AG20443 (cell line): ENCODE measurements at places on chromosomes 2 and 18.

GRCh38 chr2:62471816-62472215 lies 34.2 kb downstream of the TMEM17 start:
- DNase-seq: peak; percentile 18

DNA sequence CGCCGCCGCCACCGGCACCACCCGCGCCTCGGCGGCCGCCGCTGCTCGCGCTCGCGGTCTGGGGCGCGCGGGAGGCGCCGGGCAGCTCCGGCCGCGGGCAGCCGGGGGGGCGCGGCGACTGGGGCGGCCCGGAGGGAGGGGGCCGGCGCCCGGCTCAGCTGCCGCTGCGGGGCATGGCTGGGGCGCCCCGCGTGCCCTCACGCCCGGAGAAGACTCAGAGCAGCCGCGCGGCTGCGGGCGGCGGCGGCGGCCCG lies 295 bp downstream of the GAREM1 start:
- DNase-seq: no peak

GRCh38 chr2:238203973-238204683 lies 633 bp upstream of the ILKAP start:
- no peak for DNase-seq

DNA sequence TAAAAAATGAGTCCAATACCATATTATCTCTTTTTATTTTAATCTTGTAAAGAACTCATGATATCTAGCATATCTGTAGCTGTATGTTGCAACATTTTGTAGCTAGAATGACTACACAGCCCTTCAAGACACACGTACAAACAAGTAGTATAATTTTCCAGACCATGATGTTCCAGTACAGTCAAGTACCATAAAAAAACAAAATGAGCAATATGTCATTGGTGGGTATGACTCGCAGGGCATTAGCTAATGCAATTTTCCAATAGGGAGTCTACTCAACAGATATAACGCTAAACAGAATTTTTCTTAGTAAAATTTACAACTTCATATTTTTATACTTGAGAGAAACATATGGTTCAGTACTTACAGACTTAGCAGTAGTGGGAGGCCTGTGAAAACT lies 53.6 kb upstream of the UGP2 start:
- no peak for DNase-seq

GRCh38 chr18:14941256-14941655 lies 193.3 kb downstream of the ANKRD30B start:
- DNase-seq: no peak

GRCh38 chr18:51191128-51191717 lies 6.3 kb downstream of the MEX3C start:
- no peak for DNase-seq

GRCh38 chr2:81481994-81482368 lies 1177.4 kb upstream of the LRRTM1 start:
- DNase-seq: no peak

DNA sequence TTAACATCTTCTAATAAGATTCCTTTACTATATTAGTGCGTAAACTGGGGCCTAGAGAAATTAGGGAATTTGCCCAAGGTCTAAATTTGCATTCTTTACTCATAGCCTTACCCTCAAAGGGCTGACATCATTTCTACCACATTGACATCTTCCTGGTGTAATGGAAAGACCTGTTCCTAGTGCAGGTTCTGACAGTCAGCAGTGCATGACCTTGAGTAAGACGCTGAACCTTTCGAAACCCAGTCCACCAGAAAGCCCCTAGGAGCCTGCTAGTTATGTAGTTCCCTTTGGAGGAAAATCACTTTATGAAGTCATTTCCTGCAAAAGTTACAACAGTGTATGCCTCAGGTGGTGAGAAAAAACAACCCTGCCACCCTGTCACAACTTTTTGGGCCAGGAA lies 388.3 kb downstream of the TNS1 start:
- DNase-seq: no peak

GRCh38 chr2:140442319-140442718 lies 1662.1 kb upstream of the NXPH2 start:
- no peak for DNase-seq

- no peak for DNase-seq
Observed at GRCh38 chr2:16094811-16095210, 154.5 kb downstream of the MYCN start.

GRCh38 chr2:206112846-206113547 lies 27.0 kb upstream of the INO80D start:
- no peak for DNase-seq

DNA sequence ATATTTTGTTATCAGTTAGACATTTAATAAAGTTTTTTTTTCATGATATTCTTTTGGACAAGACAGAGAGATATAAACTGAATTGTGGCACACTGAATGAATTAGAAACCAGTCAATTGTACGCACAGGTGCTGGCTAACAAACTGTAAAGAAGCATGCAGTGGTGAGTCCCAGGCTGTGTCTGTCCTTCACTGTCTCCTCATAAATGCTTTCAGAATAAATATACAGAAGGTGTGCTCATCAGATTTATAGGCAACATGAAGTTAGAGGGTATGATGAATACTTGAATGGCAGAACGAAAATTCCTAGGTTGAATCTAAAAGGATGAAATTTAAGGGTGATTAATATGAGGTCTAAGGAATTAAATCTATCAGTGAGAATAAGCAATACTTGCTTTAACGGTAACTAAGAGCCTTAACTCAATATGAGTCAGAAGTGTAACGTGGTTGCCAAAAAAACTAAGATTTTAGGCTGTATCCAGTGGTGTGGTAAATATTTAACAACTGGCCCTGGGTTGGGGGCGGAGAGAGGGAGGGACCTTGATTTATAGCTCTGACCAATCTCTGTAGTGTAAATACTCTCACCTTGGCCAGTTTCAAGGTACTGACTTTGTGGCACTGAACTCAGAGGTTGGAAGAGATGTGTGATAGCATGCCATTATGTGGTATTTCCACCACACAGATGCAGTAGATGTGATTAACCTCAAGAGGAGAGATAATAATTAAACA lies 41.9 kb upstream of the AAK1 start:
- DNase-seq: peak; percentile 17

DNA sequence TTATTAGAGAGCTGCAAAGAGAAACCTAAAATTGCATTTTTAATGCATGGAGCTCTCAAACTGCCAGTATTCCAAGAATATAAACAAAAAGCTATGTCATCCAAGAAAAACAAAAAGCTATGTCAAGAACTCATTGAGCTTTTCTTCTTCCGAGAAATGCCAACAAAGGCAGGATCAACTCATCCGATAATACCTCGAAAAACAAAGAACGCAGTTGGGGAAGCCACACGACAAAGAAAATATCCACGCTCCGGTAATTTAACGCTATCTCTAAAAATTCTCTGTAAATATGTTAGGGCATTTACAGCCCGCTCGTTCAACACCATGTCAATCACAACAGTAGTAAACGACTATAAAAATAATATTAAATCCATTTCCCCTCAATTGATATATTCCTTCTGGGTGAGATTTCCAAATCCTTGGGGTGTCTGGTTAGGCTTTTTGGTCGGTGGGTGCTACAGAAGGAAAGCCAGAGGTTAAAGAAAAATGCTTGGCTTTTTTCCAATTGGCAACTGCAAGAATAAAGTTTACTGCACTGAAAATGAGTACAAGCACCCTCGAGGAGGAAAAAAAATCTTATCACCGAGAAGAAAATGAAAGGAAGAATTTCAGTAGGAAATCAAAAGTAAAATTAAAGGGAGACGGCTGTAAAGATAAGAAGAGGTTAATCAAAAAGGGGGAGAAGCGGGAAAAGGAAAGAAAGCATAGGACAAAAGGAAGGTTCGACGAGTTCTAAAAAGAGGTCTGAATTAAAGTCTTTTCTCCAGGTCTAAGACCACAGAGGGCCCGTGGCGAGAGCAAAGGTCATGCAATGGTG lies 856 bp downstream of the TIA1 start:
- no peak for DNase-seq

- DNase-seq: peak; percentile 45
Observed at GRCh38 chr18:58787536-58788149, 77.0 kb upstream of the ZNF532 start.

GRCh38 chr2:208036357-208036756 lies 11.0 kb upstream of the PLEKHM3 start:
- no peak for DNase-seq

- DNase-seq: no peak
Observed at GRCh38 chr2:69384618-69385081, 2.4 kb downstream of the GFPT1 start.

- DNase-seq: no peak
Observed at GRCh38 chr2:85971366-85971765, 82.6 kb upstream of the ST3GAL5 start.

GRCh38 chr2:24050041-24050979 lies 769 bp downstream of the FKBP1B start:
- peak; percentile 37 for DNase-seq

GRCh38 chr2:24189551-24189950 lies 14.7 kb downstream of the FAM228A start:
- DNase-seq: no peak

DNA sequence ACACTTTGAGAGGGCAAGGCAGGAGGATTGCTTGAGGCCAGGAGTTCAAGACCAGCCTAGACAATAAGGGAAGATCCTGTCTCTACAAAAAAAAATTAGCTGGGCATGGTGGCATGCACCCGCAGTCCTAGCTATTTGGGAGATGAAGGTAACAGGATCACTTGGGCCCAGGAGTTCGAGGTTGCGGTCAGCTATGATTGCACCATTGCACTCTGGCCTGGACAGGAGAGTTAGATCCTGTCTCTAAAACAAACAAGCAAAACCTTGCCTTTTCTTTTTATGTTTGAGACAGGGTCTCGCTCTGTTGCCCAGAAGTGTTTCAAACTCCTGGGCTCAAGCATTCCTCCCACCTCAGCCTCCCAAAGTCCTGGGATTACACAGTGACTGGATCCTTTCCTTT lies 14.5 kb upstream of the THADA start:
- DNase-seq: no peak

DNA sequence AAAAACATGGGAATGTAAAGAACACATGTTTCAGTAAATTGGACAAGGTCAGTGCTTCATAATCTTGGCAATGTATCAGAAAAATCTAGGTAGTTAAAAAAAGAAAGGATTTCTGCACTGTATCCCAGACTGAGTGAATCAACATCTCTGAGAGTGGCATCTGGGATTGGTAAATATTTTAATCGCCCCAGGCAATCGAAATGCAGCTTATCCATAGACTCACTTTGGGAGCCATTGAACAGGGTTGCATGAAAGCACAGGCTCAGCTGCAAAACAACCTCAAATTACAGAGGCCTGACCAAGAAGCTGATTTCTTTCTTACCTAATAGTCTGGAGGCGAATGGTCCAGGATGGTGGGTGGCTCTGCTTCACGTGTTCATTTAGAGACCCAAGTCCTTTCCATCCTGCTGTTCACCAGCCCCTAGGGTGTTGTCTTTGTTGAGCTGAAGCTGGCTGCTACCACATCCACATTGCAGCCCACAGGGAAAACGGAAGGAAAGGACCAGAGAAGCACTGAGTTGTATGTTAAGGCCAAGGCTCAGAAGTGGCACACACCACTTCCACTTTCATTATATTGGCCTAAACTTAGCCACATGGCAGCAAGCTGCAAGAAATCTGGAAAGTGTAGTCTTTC lies 59.0 kb downstream of the MOGAT1 start:
- no peak for DNase-seq

- DNase-seq: no peak
Observed at GRCh38 chr2:233371641-233372040, 17.3 kb downstream of the DGKD start.

GRCh38 chr2:174610243-174610995 lies 12.8 kb upstream of the WIPF1 start:
- peak; percentile 47 for DNase-seq

DNA sequence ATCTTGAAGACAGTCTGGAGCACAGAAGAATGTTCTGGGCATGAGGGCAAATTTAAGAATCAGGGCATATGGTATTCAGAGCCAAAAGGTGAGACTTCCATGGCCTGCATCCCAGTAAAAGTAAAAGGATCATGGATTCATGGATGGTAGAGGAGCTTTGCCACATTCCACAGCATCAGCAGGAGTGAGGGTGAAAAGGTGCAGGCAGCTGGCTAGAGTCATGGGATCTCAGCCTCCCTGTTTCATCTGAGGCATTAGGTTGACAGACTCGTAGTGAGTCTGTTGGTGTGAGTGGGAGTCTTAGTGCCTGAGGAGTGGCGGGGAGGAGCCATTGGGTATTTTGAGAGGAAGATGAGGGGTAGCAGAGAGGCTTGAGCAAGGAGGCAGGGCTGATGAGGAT lies 301.6 kb downstream of the CYP26B1 start:
- DNase-seq: no peak

- no peak for DNase-seq
Observed at GRCh38 chr2:238488347-238488826, 61.7 kb downstream of the ASB1 start.

- DNase-seq: no peak
Observed at GRCh38 chr2:86134709-86135108, 28.7 kb downstream of the PTCD3 start.

DNA sequence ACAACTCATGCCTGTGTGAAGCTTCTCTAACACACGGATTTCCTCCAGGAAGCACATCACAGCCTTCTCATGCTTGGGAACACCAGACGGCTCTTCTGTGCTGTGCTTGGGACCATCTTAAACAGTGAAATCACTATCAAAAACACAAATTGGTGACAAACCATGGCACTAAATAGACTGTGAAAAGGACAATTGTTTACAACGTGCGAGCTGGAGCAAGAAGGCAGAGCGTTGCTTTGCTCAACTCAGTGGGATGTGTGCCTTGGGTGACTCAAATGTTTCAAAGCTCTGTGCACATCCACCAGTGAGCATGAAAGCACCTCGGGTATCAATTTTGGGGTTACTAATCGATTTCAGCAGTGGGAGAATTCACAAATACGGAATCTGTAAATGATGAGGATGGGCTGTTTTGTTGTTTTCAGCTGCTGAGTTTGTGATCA lies 182.4 kb upstream of the ARL4C start:
- peak; percentile 33 for DNase-seq

GRCh38 chr2:145572238-145572637 lies 1052.3 kb upstream of the ZEB2 start:
- no peak for DNase-seq

DNA sequence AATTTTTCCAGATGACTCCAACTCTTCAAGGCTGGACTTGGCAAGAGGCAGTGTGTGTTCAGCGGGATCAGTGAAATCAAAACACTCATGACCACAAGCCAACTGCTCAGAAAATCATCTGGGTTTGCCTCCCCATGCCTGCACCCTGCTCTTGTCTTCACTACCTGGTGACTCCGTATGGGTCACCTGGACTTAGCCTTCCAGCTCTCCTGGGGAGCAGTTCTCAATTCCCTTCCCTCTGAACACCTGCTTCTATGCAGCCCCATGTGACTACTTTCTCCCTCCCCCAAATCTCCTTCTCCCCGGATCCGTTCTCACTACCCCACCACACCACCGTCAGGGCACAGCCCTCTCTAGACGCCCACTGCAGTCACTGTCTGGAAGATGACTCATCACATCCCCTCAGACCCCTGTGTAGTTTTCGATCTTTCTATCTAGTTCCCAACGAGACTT lies 130.2 kb upstream of the ID2 start:
- DNase-seq: no peak
